ENCODE measurements at places on chromosomes 12 and 14.

GRCh38 chr14:103629503-103630121, 601 bp downstream of the KLC1 start:
- DNase-seq = no peak

- no peak for DNase-seq
Observed at GRCh38 chr12:128557231-128557630, 266.5 kb downstream of the SLC15A4 start.

GRCh38 chr14:91406982-91407381, 10.6 kb downstream of the CCDC88C start:
- DNase-seq = no peak

DNA sequence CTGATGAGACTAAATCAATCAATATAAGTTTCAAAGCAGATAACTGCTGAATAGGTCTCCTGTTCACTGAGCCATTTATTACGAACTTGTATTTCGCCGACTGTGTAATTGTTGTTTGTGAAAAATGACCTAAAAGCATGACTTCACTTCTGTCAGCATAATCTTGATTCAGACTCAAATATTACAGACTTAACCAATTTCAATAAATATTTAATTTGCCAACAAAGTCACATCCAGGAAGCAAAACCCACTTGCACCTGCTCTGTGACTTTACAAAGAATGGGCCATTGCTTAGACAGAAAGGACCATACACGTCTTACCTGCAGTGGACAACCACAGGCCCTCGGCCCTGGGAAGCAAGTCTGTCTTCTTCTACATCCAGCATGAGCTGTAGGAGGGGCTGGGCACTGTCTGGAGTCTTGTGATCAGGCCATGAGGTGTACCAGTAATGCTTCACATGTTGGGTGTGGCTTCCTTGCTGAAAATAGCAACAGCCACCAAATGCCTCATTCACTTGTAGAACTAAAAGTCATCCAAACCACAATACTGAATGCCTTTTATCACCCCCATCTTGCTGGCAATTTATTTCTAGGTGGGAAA, 23.5 kb upstream of the PTPRB start:
- peak; percentile 91 for DNase-seq

DNA sequence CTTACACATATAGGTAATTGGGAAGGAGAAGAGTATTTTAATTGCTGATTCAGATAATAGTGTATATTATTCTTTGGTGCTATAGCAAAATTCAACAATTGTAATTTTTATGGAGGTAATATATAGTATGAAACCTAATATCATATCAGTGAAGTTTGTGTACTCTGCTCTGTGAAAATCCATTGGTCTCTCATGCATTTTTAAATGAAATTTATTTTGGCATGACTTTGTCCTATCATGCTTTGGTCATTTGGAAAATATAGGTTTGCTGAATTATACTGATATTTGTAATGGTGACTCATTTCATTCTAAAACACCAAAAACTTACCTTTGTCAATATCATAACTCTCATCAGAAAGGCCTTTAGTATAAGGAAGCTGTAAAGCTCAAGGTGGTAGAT, 962.0 kb upstream of the NOVA1 start:
- DNase-seq = no peak

GRCh38 chr14:32590157-32590556, 261.1 kb downstream of the AKAP6 start:
- DNase-seq = no peak

Data from fibroblast of skin of right biceps (primary cell).